Dorsolateral prefrontal cortex (tissue), 122 donors: ENCODE measurements at places on chromosomes 6 and 20. TPM values are rescaled to one million over a fixed set of nuclear protein-coding genes. Genes with fewer than 3 reads are reported as not detected.
A peak's percentile ranks its signal among the peaks of the same experiment; 100 is the strongest.

DNA sequence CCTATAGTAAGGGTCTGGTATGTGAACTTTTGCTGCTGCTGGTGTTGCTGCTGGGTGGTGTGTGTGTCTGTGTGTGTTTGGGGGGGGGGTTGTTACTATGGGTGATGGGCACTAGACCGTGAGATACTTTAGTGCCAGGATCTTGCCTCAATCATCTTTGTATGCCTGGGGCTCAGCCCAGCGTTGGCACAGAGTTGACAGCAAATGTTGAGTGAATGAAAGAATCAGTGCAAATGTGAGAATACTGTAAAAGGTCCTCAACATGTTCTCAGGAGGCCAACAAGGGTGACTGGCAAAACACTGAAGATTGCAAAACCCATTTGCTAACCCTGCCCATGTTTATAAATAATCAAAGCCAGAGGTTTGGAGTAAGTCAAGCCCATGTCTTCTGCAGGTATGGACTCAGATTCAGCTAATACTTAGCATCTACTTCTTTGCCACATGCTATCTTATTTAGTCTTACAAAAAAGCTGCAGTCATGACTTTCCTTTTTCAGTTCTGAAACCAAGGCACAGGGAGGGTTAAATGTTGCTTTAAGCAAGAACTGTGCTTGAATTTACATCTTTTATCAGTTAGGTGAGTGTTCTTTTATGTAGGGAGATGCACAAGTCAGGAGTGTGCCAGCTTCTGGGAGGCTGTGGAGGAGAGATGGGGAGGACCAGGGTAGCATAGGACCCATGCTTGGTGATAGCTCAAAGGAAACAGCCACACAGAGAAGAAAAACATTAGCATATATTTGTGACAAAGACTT, 125.3 kb upstream of the SPACA1 start:
- no peak for DNase-seq

GRCh38 chr6:109759098-109759955, 68.2 kb downstream of the FIG4 start:
- no peak for DNase-seq

DNA sequence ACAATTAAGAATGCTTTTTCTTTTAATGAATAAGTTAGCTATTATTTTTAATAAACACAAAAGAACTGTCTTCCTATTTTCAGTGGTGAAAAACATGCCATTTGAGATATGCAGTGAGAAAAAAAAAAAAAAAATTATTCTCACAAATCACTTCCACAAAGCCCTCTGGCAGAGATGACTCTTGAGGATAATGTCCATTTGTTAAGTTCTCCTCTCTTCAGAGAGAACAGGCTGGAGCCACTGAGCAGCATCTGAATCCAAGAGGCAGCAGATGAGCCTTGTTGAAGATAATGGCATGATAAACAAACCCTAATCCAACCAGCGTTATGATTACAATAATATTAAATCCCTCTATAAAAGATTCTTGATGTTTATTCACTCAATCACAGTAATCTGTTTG, 105.0 kb downstream of the PTPRK start:
- DNase-seq = no peak

GRCh38 chr6:101397199-101397598, 3.7 kb downstream of the GRIK2 start:
- no peak for DNase-seq

DNA sequence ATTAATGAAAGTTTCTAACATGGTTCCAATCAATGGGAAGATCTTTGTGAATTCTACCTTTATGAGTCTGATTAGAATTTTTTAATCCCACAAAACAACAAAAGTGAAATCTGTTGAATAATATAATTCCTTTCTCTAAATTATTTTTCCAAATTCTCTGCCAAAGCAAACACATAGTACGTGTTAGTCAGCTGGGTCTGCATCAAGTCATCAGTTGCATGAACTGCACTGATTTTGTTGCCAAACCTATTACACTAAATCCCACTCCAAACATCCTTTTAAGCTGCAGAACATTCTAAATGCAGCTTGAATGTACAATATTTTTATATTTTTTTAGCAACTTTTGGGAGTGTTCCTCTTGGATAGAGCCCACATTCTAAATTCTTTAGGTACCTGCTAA, 199.0 kb upstream of the HSF2 start:
- no peak for DNase-seq

- peak; percentile 9 for DNase-seq
Observed at GRCh38 chr20:1671891-1672669, 14.5 kb upstream of the SIRPG start.

DNA sequence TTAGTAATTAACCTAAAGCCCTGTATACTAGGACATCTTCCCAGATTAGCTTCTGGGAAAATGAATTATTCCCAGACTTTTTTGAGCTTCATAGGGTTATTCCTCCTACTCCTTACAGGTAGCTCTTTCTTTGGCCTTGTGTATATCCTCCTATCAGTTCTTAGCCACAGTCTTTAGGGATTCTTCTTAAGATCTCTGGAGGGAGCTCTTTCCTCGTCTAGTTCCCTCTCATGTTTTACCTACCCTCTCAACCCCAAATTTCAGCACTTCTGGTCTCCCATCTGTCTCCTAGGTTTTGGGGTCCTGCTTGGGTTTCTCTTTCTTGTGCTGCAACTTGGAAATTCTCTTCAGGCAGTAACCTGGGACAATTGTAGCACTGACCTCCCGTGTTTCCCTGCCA, 46.4 kb upstream of the SLC35B3 start:
- no peak for DNase-seq

- DNase-seq = no peak
Observed at GRCh38 chr6:63600136-63600535, 27.9 kb downstream of the LOC128125822 start.

GRCh38 chr6:69668916-69669315, 127.9 kb downstream of the LMBRD1 start:
- DNase-seq = no peak

Gene POM121L2
- total RNA-seq = not detected

Gene ETV7
- total RNA-seq = 0.73 TPM

Gene SLA2
- total RNA-seq = 0.42 TPM

Gene PSORS1C1
- 0.93 TPM for total RNA-seq

Gene SDHAF4
- 21.3 TPM for total RNA-seq

Gene HNF4A
- 1.1 TPM for total RNA-seq

Gene RFX6
- not detected for total RNA-seq

Gene RIMS4
- 74.5 TPM for total RNA-seq
